ENCODE measurements at places on chromosomes 1 and 21.

DNA sequence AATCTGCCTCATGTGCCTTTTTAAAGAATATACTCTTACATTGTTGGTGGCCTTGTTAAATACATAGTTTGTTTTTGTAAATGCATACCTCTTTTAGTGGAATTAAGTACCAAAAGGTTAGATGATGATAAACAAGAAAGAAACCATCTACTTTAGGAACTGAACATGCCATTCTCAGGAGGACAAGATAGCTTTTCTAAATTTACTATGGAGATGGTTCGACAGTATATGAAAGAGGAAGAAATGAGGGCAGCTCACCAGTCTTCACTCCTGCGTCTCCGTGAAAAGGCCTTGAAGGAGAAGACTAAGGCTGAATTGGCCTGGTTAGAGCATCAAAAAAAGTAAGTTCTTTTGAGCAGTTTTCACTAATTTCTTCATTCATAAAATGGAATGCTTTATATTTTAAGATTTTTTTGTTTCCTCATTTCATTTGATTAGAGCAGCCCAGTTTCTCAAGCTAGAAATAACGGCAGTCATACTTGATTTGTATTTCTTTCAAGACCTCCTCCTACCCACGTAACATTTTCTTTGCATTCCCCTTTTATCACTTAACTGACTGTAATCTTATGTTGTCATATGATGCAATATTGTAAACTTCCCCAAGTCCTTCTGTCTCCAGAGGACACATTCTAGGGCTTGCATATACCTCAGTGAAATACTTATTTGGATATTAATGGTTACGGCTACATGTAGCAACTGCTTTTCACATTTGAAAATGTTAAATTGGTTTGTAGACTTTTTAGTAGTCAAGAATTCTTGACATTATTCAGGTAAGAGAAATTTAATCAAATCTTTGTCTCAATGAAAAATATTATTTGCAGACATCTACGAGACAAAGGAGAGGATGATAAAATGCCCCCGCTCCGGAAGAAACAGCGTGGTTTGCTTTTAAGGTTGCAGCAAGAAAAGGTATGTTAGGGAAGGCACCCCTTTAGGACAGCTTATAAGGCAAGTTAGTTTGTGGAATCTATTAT is 99.3 kb downstream of the CEP350 start:
- no peak for DNase-seq

- no peak for DNase-seq
Measured at GRCh38 chr1:215489771-215490565, 77.1 kb upstream of the KCTD3 start.

DNA sequence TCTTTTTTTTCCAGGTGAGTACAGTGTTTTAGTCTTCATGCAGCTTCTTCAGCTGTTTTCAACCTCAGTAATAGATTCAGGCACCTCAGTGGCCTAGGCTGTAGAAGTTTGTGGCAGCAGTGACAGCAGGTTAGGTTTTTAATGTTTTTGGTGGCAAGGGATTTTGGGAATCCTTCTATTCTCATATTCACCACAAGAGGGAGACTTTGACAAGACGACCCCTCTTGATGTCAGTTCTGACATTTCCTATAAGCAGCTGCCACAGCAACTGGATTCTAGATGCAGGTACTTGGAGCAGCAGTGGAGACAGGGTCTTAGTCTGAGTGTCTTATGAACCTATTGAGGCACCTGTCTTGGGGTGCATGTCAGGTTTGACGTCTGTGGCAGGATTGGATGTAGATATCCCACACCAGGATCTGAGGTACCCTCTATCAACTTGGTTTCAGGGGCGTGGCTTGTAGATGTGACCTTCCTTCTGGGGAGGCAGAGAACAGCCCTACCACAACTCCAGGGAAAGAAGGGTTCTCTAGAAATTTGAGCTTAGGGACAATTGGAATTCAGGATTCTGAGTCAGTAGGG is 1104.2 kb upstream of the TMPRSS15 start:
- DNase-seq, result no peak

DNA sequence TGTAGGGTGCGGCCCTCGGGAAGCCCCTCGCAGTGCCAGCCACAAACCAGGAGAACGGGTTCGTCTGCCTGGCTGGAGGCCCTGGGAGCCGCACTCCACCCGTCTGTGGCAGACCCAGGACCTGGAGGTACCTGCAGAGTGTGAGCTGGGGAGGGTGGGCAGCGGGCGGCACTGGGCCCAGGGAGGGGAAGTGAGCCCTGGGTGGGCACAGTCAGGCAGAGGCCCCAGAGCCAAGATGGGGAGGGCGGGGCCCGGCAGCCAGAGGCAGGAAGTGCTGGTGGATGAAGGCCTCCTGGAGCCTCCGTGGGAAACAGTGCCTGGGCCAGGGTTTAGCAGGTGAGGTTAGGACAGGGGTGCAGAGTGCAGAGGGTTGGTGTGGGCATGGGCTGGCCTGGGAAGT is 4.0 kb upstream of the PEX10 start:
- DNase-seq, result no peak

GRCh38 chr1:172966844-172967540 is 83.7 kb downstream of the TNFSF18 start:
- DNase-seq, result no peak

DNA sequence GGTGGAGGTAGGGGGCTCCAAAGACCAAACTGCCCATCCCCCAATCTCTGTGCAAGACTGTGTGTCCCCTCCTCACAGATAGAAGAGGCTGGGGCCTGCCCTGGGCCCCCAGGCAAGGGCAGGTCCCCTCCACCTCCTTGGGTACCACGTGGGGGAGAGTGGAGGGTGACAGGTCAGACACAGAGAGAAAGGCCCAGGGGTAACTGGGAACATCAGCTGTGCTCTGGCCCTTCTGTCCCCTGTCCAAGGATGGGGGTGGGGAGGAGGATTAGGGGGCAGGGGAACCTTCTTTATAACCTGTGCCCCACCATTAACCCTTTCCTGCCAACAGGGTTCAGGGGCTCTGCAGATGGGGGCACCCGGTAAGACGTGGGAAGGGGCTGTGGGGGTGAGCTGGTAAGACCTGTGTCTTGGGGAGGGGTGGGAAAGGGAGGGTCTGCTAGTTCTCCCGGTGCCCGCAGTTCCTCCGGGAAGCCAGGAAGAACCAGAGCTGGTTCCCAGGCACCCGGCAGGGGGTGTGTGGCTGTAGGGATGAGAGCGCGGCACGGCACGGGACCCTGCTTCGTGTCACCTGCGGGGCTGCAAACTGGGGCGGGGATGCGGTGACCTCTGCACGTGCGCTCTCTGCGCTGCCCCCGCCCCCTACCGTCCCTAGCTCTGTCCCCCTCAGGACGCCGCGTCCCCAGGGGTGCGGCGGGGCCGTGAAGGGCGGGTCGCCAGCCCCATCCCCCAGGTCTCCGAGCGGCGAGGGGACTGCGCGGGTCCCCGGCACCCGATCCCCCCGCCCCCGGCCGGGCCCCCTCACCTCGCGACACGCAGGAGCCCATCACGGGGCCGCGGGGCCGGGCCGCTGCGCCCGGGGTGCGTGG is 601 bp downstream of the FAM131C start:
- no peak for DNase-seq

GRCh38 chr1:155183775-155184221 is 10.1 kb downstream of the TRIM46 start:
- DNase-seq, result no peak

DNA sequence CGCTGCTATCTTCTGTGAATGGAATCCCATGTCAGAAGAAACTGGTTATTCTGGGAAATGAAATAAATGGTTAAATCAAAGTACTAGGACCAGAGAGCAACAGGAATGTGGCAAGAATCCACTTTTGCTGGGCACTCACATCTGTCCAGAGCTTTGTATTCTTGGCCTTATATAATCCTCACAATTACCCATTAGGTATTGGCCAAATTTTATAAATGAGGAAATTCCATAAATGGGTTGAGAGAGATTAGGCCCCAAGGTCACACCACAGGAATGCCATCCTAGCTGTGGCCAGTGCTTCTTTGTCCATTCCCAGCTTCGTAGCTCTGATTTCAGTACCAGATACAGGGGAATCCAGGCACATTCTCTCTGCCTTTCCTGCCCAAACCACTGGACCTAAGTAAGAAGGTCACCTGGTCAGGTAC is 76.1 kb upstream of the HOOK1 start:
- DNase-seq, result no peak

DNA sequence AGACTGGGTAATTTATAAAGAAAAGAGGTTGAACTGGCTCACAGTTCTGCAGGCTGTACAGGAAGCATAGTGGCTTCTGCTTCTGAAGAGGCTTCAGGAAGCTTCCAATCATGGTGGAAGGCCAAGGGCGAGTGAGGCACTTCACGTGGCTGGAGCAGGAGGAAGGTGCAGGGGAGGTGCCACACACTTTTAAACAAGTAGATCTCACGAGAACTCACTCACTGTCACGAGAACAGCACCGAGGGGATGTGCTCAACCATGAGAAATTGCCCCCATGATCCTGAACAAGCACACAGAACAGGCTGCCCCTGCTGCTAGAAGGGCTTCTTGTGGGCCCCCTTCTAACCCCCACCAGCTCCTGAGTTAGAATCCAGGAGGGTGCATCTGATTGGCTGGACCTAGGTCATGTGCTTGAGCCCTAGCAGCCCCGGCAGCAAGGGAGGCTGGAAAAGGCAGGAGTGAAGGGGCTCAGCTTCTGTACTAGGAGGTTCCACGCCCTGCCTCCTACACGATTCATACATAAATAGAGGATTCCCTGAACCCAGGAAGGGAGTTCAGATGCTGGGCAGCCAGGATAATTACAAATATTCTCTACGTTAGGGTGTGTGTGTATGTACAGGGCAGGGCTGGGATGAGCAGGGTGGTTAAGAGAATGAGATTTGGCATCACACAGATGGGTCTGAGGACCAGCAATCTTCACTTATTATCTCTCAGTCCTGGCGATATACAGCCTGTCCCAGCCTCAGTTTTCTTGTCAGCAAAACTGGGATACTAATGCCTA is 72.8 kb upstream of the ATP5PO start:
- no peak for DNase-seq

DNA sequence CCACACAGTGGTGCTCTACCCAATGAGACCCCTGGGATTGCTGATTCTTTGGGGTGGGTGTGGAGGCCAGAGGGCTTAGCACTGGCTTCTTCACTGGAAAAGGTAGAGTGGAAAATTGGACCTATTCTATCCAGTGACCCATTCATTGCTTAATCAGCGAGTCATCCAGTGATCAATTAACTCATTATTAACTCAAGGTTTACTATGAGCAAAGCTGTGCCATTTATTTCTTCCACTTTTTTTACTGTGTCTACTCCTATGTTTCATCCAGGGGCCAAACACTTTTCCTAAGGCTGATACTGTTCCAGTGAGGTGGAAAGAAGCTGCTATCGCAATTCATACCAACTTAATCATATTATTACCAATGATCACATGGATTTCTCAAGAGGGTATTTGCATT is 363.9 kb downstream of the RPS6KC1 start:
- no peak for DNase-seq

- no peak for DNase-seq
Measured at GRCh38 chr1:975896-976683, 5.8 kb downstream of the PERM1 start.

- no peak for DNase-seq
Measured at GRCh38 chr1:7220712-7221252, 435.5 kb downstream of the CAMTA1 start.

DNA sequence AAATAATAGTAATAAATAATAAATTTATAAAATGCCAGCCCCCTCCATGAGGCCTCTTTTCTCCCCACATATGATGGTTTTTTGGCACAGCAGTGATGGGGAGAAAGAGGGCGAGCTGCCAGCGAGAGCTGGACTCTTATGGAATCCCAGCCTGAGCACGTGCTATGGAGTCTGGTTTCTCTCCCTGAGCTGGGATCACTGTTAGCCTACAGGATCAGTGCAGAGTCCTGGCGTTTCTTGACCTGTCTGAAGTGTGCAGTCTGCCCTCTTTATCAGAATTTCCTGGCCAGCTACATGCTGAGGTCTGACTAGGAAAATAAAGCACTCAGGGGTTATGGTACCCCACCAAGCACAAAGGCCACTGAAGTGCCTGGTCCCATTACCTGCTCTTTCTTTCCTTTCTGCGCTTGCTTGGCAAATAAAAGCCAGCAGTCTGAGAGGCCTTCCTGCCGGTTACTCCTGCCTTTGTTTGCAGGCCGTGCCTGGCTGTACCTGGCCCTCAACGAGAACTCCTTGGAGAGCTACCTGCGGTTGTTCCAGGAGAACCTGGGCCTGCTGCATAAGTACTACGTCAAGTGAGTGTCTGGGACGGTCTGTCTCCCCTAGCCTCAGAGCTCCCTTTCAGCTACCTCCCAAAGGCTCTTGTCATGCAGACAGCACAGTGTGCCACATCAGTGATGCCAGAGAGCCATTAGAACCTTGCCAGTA is 18.5 kb upstream of the SLC25A34 start:
- DNase-seq, result no peak

DNA sequence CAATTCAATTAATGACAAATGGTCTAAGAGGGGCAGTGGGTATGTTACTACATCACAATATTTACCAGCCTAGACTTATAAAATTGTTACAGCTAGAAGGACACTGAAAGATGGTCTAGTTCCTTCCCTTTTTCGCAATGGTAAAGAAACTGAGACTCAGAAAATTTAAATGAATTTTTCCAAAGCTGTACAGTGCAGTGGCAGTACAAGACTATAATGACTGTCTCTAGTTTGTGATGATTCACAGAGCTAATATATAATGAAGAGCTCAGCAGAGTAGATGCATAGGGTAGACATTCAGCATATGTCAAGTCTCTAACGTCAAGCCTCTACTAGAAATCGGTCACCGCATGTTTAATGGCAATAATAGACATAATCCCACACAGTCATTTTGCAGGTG is 4.6 kb downstream of the PLPP3 start:
- DNase-seq, result no peak

GRCh38 chr1:66388913-66389312 is 145.0 kb upstream of the SGIP1 start:
- DNase-seq, result no peak

GRCh38 chr1:183942933-183943693 is 94.4 kb downstream of the COLGALT2 start:
- peak; percentile 77 for DNase-seq

DNA sequence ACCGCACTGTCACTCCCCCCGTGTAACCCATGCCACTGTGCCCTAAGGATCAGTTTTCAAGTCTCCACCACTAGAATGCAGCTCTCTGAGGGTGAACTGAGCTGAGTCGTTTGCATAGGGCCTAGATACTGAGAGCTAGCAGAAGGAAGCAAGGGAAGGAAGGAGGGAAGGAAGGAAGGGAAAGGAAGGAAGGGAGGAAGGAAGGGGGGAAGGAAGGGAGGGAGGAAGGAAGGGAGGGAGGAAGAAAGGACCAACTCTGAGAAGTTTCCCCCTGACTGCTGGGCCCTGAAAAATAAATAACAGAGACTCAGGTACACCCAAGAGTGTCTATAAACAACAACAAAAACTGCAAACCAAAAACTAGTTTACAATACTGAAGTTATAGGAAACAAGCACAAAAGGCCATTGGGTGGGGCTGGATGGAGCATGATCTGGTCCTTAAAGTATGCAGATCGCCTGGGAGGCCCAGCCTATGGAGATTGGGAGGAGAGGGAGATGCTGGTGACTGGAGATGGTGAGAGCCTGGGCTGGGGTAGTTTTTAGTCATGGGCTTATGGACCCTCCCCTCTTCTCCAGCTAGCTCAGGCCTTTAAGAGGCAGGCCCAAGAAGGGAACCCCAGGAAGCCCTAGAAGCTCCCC is 1.7 kb upstream of the MRPS15 start:
- DNase-seq, result no peak

- DNase-seq, result no peak
Measured at GRCh38 chr21:39667353-39667891, 54.7 kb downstream of the B3GALT5 start.
